ENCODE measurements at places on chromosomes 7 and 10. TPM values are rescaled to one million over a fixed set of nuclear protein-coding genes. Genes with fewer than 3 reads are reported as not detected.
A peak's percentile ranks its signal among the peaks of the same experiment; 100 is the strongest.

GRCh38 chr10:51075043-51075872, 971 bp downstream of the PRKG1 start:
- DNase-seq = peak; percentile 28

- no peak for DNase-seq
Observed at GRCh38 chr7:121908042-121908441, 35.1 kb downstream of the PTPRZ1 start.

- no peak for DNase-seq
Observed at GRCh38 chr7:104642560-104642959, 314.2 kb downstream of the LHFPL3 start.

DNA sequence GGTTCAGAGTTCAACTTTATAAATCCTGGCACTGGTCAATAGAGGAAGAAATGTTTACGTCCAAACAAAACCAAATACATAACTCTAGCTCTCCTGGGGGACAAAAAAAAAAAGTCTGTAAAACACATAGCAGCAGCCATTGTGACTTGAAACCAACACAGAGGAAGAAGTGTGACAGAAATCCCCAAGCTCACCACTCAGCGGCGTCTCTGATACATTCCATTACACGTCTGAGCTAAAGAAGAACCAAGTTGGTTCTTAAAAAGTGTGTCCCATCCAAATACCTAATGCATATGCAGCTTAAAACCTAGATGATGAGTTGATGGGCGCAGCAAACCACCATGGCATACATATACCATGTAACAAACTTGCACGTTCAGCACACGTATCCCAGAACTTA, 58.3 kb upstream of the NANOS1 start:
- DNase-seq = no peak

DNA sequence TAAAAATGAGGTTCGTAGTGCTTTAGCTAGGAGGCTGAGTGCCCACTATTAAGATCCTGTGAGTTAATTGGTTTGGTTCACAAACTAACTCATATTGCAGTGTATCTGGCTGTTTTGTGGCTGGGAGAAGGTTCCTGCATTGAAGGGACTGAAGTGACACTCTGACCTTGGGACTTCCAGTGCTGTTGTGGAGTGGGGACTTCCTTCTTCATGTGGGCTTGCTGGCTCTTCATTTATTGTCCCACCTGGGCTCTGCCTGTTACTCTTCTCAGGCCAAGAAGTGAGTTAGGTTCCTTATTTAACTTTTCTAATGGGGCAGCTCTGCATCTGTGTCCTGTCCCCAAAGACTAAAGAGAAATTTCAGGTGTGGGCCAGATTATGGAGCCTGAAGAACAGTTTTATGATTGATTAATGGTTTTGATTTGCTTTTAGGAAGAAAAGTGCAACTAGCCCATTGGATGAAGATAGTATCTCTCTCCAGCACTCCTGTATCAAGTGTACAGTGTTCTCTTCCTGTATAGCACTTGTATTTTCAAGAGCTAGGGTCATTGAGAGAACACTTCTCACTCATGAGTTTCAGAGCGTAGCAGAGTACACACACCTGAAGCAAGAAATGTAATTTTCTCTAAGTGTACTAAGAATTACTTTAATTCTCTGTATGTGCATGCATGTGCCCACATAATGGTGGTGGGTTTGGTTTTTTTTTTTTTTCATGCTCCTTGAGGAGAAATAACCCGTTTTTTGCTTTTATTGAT, 54.8 kb downstream of the AUTS2 start:
- DNase-seq = no peak

DNA sequence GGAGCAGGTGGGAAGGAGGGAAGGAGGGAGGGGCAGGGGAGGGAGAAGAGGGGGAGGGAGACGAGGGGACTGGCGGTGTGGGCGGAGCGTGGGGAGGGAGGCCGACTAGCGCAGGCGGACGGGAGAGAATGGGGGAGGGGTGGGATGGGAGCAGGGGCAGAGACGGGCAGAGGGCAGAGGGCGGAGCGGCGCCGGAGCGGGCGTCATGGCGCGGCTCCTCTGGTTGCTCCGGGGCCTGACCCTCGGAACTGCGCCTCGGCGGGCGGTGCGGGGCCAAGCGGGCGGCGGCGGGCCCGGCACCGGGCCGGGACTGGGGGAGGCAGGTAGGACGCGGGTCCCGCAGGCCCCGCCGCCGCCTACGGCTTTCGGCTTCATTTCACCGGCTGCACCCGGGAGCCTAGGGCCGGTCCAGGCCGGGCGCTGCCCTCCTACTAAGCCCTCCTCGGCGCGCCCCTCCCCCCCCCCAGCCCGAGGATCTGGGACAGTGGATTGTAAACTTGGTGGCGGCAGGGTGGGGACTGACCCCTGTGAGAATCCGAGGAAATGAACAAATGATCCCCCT, at the start of gene MSRB2:
Gene MSRB2, plus strand, starts transcription at position 176 of the 562 bp plus-strand sequence. Its CDS starts 30 bp downstream, at position 206.
- DNase-seq = peak; percentile 95

DNA sequence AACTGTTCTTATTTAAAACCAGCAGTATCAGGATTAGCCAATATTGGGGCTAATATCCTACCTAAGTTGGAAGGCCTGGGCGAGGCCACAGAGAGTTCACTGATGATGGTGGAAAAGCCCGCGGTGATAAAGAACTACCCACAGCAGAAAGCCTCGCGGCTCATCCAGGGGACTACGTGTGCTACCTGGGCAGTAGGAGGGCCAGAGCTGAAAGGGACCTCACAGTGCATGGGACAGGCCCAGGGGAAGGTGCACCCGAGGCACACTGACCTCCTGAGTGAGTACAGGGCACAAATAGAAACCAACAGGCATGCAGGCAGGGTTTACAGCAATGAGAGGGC, 1.4 kb downstream of the WDR86 start:
- no peak for DNase-seq

DNA sequence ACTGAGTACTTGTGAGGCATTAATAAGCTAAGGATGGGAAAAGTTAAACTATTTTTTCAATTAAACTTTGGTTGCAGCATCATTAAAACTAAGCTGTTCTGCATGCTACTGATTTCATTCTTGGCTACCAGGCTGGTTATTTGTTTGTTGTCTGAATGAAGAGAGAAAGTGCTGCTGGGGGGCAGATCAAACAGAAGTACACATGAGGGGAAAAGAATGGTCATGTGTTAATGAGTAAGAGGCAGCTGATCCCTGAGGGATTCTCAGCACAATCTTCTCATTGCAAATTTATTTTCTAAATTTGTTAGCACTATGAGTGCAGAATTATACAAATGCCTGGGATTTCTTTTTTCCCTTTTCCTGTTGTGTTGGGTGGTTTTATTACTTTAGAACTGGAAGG, 213.2 kb upstream of the HPS1 start:
- DNase-seq = no peak

GRCh38 chr7:4834601-4835397, 27.0 kb downstream of the PAPOLB start:
- DNase-seq = no peak

FAM221A gene
- total RNA-seq = 5.3 TPM

NPSR1 gene
- not detected for total RNA-seq

DNAJC12 gene
- total RNA-seq = 2.7 TPM

ZNF485 gene
- 3.8 TPM for total RNA-seq

WNT8B gene
- not detected for total RNA-seq

FKBP9 gene
- total RNA-seq = 194 TPM
